ENCODE measurements at places on chromosomes 7 and 10. TPM values are rescaled to one million over a fixed set of nuclear protein-coding genes. Genes with fewer than 3 reads are reported as not detected.
A peak's percentile ranks its signal among the peaks of the same experiment; 100 is the strongest.

- no peak for DNase-seq
These were observed 99.7 kb upstream of the PPIF start for GRCh38 chr10:79247373-79248137.

GRCh38 chr7:12805518-12805928 lies 118.1 kb downstream of the ARL4A start:
- DNase-seq, result no peak

CYP26C1 gene
- 0.16 TPM for total RNA-seq

- DNase-seq, result no peak
These were observed 396.7 kb downstream of the AUTS2 start for GRCh38 chr7:69994886-69995542.

DNA sequence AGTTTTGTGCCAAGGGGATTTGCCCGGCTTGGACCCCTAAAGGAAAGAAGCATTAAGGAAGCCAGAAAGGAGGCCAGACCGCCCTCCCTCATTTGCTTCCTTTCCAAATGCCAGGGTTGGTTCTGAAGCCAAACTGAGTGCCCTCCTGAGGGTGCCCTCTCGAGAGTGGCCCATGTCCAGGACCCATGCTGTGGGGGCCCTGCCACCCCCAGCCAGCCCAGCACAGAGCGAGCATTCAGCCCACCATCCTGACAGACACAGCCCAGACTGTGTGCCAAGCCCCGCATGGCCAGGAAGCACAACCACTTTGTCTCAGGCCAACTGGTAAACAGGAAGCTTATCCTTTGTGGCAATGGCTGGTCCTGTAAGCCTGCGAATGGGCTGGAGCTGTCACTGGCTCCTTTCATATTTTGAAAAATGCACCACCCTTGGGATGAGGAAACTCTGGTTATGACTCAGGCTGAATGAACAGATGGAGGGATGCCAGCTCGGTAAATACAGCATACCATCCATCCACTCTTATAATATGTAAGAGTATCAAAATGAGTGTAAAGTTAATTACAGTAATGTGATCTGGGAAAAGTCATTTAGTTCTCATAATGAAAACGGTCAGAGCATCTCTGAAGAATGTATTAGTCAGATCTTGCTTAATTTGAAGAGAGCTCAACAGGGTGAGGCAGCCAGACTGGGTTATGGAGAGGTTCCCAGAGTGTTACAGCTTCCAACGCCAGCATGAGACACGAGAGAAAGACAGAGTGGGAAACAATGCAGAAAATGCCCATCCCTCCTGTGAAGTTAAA lies 65.0 kb downstream of the STK17A start:
- peak; percentile 54 for DNase-seq

All from omental fat pad (tissue), 4 donors.